Stimulated activated CD4-positive, alpha-beta T cell treated with anti-CD3 and anti-CD28 coated beads, Interleukin-12 subunit alpha, Interleukin-12 subunit beta, amount 100 ng/mL, for 48 hours (primary cell): ENCODE measurements at places on chromosomes 3 and 15.

DNA sequence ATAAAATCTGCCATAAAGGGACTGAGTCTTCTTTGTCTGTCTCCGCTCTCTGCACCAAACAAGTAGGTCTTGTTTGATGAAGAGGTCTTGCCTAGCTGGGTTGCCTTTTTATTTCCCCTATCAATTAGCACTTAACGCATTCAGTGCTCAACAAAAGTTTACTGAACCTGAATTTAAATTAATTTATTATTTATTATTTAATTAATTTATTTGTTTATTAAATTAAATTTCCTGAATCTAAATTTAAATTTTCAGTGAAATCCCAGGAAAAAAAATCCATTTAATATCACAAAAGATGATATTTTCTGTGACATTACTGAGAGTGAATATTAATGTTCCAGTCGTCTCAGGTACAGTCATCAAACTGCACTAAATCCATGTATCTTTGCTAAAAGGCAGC is 164.9 kb upstream of the AGTR1 start:
- no peak for DNase-seq

- DNase-seq, result no peak
Measured at GRCh38 chr3:133881939-133882825, 13.5 kb downstream of the RAB6B start.

DNA sequence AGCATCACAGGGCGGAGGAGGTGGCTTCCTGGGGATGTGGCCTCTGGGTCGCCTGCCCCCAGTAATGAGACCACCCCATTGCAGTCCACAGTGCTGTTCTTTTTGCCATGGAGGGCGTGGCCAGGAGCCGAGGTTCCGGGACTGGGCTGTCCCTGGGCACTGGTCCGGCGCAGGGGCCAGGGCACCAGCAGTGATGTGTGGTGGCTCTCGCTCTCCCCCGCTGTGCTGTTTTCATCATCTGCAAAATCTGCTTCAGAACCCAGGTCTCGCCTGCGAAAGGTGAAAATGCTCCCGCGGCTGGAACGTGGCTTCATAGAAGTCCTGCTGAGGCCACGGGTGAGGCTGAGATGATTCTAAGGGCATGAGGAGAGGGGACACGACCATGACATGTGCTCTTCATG is 45.8 kb downstream of the SCN5A start:
- DNase-seq, result no peak

DNA sequence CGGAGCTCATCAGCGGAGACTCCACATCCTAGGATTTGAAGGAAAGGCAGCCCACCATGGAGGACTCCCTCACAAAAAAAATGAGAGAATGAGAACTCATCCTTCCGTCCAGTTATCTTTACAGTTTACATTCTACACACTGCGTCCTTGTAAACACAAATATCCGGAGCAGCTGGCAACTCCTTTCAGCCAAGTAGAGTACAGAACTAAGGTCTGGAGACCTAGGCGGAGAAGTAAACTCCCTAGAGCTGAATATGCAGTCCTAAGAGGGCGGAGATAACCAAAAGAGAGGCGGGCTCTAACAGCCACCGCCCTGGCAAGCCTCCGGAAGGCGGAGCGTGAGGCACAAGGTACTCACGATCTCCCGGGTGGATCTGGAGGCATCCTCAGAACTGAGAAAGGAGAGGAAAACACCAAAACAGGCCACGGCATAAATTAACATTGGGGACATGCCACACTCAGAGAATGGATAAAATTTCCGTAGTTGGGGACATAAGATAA is 924 bp upstream of the SIN3A start:
- DNase-seq, result peak; percentile 74

DNA sequence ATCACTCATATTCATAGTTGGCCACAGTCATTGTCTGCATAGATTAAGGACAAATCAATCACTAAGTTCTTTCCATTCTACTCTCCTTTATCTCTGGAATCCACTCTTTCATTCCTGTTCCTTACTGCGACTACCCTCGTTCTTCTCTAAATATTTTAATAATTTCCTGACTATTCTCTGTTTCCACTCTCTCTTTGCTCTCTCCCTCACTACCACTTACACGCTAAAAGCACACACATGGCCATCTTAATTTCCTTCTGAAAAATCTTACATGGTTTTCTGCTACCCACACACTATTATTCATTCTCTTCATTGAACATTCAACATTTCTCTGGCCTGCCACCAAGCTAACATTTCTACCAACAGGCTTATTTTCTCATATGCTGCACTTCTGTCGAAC is 279.6 kb upstream of the PLSCR5 start:
- no peak for DNase-seq

- no peak for DNase-seq
Measured at GRCh38 chr3:134829721-134830120, 34.7 kb downstream of the EPHB1 start.

GRCh38 chr3:17765819-17766472 is 23.5 kb upstream of the TBC1D5 start:
- no peak for DNase-seq

DNA sequence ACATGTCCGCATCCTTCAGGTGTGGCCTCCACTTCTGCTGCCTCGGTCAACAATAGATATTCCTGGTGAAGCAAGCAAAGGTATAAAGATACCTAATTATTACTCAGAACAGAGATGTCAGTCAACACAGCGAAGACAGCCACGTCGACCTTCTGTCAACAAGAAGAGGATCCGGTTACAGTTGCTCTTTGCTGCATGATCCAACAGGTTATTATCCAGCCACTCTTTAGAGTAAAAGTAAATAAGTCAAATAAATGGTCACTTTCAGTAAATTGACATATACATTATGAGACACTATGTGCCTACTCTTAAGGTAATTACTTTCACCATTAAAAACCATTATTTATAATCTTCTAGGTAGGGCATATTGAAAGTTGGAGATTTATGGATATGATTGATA is 356.8 kb upstream of the ATP11B start:
- no peak for DNase-seq

DNA sequence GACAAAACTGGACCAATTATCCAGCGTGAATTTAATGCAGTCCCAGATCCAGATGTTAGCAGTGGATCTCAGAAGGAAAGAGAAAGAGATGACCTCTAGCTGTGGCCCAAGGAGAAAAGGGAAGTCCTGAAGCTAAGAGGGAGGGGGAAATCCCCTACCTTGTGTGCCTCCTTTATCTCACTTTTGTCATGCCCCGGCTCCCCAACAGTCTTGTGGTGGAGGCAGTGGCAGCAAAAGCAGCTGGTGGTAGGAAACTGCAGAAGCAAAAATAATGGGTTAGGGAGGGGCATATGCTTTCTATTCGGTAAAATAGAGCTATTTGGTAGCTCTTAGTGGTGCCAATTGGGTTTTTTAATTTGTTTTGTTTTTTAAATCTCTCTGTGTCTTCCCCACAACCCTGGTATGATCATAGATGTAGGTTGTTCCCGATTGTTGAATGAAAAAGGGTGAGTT is 56.5 kb downstream of the MCTP2 start:
- peak; percentile 25 for DNase-seq

DNA sequence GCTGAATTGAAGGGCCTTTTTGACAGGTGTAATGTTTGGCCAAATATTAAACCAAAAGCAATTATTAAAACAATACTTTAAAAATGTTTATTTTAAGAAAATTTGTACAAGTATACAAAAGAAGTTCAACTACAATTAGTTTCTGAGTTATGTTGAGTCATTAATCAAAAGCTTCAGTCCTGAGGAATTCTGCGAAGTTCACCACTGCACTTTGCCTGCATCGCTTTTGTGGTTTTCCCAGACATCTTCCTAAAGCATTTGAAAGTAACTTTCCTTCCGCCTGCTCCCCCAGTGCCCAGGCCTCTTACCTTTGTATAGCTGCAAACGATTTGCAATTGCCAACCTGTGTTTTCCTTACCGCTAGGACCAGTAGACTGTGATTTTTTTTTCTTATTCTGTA is 69.5 kb downstream of the KCNAB1 start:
- no peak for DNase-seq

DNA sequence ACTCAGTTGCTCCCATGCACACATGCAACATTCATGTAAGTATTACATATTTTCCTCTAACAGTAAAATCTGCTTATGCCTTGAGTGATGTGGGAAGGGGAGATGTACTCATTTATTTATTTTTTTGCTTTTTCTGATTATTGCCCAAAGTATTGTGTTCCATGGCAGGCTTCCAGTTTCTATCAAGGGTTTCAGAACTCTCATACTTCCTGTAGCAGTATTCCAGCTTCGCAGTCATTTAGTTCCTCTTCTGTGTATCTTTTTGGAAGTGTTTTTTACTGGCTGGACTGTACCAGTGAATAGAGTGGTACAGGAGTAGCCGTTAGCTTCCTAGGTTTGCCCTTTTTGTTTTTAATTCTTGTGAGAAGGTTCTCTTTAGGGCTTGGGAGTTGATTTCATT is 26.9 kb downstream of the RAB11A start:
- no peak for DNase-seq

DNA sequence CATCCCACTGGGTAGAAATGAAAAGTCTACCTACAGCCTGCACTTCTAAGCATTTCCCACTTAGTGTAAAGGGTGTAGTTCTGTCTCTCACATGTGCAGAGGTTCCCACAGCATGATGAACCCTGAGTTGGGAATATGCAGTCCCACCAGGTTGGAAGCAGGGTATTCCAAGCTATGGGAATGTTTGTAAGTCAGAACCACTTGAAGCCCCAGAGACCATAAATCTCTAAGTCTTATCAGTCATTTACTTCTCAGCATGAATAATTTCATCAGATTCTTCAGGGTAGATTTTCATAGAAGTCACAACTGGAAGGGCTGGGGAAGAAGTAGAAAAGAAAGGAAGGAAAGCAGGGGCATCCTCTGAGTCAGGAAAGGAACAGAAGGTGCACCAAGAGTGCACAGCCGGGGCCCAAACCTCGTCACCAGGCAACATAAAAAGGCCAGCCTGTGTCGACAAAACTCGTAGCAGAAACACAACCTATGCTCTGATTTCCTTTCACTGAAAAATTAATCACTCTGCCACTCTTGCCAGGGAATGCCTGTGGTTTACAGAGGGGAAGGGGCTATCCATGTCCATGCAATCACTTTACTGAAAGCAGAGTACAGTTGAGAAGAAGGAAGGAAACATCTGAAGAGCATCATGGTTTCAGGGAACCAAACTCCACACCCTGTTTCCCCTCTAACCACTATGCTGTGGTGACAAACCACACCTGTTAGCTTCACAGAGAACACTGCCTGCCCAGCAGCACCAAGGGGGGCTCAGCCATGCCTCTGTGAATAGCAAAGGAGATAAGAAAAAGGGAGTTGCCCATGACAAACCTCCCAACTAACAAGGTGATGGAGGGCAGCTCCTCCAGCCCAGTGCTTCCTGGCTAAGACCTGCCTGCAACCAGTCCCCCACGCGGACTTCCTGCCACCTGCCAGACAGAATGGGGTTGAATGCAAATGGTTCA is 40.5 kb downstream of the SH3BP5 start:
- DNase-seq, result peak; percentile 50

GRCh38 chr3:20108869-20109268 is 68.6 kb downstream of the KAT2B start:
- no peak for DNase-seq

- peak; percentile 32 for DNase-seq
Measured at GRCh38 chr3:129182390-129183185, 1.1 kb downstream of the CNBP start.

DNA sequence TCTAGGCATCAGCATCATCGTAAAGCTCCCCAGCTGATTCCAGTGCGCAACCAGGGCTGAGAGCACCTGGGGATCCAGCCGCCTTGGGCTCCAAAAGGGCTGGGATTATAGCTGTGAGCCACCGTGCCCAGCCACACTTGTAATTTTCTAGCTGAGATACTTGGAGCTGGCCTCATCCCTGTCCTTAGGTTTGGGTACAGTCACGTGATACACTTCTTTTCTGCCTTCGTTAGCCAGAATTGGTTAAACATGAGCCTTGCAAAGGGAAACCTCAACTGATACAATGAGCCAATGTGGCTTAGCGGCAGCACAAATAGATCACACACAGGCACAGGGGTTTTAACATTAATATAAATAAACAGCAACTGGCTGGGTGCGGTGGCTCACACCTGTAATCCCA is 69.8 kb upstream of the GCNT3 start:
- no peak for DNase-seq

GRCh38 chr15:37995461-37996347 is 61.3 kb downstream of the TMCO5A start:
- peak; percentile 7 for DNase-seq

DNA sequence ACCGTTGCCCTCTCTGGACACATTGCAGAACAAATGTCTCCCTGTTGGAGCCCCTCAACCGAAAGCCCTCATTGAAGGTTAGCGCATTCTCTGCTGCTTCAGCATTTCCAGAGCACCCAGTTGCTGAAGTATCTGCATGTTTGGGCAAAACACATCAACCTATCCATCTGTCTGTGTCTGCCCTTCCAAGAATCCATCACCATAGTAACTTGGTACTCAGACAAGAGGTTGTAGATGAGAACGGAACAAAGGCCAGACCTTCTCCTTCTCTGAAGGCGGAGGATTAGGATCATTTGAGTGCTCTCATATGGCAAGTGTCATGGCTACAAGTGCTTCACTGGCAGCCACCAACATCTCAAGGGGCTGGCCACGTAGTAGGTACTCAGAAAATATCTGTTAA is 23.1 kb upstream of the RHO start:
- DNase-seq, result no peak

DNA sequence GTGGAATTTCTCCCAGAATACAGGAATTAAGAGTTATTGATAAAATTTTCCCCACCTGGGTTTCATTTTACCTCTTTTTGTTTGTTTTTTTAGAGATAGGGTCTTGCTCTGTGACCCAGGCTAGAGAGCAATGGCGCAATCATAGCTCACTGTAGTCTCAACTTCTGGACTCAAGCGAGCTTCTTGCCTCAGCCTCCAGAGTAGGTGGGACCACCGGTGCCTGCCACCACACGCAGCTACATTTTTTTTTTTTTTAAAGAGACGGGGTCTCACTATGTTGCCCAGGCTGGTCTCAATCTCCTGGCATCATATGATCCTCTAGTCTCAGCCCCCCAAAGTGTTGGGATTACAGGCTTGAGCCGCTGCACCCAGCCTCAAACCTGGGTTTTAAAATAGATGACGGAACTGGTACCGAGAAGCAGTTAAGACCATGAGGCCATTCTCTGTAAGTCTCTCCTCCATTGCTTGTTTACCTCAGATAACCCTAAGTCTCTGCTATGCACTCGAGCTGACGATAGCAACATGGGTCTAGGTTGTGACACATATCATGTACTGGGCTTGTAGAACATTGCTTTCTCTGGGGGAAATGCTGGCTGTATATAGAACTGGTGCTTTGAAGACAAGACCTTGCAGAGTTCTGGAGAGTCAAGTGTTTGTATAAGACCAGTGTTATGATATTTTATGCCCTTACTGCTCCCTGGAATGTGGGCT is 16.4 kb downstream of the ETV5 start:
- DNase-seq, result no peak

GRCh38 chr3:151976211-151977050 is 103.0 kb downstream of the SUCNR1 start:
- no peak for DNase-seq

DNA sequence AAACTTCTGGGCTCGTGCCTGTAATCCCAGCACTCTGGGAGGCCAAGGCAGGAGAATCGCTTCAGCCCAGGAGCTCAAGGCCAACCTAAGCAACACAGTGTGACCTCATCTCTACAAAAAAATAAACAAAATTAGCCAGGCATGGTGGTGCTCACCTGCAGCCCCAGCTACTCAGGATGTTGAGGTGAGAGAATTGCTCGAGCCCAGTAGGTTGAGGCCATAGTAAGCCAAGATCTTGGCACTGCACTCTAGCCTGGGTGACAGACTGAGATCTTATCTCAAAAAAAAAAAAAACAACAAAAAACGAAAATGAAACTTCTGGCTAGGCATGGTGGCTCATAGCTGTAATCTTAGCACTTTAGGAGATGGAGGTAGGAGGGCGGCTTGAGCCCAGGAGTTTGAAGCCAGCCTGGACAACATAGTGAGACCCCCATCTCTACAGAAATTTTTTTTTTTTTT is 53.7 kb downstream of the PIK3CB start:
- DNase-seq, result no peak
